ENCODE measurements at places on chromosomes 3 and 15. TPM values are rescaled to one million over a fixed set of nuclear protein-coding genes. Genes with fewer than 3 reads are reported as not detected.

Gene GOLGA6L7
- total RNA-seq = not detected

Gene MAP1A
- total RNA-seq = 2.2 TPM

Gene LAMB2
- 1.7 TPM for total RNA-seq

Gene SLC9A9
- total RNA-seq = 29.1 TPM

- H3K4me1 ChIP-seq = no peaks in the 10 kb centered on the region
- peaks cover 17% of the 10 kb centered on the region for H3K36me3 ChIP-seq
- DNase-seq = no peak
- H3K27me3 ChIP-seq = no peaks in the 10 kb centered on the region
- no peak overlapping the region for H3K4me3 ChIP-seq
These were observed 60.3 kb downstream of the UBE3A start for GRCh38 chr15:25378501-25378901.

DNA sequence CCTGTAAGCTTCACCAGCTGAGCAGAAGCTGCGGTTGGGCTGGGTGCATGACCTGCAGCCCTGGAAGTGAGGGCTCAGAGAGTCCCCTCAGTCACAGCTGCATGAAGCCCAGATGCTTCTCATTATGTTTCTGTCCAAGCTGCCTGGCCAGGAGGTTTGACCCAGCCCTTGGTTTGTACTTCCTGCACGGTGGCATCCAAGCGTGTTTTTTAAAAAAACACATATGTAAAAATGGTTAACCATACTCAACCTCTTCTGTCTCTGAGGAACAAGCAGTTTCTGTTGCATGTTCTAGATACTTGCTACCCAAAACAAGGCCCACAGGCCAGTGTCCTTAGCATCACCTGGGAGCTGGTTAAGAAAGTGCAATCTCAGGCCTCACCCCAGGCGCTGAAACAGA is 76.0 kb upstream of the ATP10A start:
- H3K4me3 ChIP-seq = no peak overlapping the region
- H3K36me3 ChIP-seq = no peaks in the 10 kb centered on the region
- no peaks in the 10 kb centered on the region for H3K27me3 ChIP-seq
- H3K4me1 ChIP-seq = peaks cover 2% of the 10 kb centered on the region

DNA sequence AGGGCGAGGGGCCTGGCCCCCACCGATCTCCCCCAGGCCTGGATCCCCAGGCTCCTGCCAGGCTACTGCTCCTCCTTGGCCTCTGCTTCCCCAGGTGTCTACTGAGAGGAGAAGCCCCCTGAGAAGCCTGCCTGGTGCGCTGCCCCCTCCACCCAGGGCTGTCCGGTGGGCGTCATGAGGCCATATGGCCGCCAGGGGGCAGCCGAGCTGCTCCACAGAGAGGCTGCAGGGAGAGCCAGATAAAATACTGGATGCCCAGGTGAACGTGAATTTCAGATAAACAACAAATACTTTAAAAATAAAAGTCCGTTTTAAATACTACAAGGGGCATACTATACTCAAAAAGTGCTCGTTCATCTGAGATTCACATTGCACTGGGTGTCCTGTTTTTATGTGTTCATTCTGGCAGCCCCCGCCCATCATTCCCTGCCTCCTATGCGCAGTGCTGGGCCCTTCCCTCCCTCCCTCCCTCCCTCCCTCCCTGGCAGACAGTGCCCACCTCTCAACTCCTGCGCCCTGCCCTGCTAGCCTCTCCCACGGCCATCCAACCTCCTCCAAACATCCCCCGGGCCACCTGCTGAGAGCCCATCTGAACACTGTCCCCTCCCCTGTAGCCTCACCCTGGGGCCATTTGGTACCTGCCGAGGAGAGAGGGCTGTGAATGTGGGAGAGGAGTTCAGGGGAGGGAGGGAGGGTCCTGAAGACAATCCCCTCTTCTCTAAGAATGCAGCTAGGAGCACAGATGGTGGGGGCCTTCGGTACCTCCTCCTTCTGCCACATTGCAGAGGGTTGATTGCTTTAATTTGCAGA is 29.6 kb downstream of the PSTPIP1 start:
- peak overlapping the region; percentile 83 for H3K27ac ChIP-seq
- H3K4me1 ChIP-seq = peaks cover 70% of the 10 kb centered on the region
- peaks cover 66% of the 10 kb centered on the region for H3K36me3 ChIP-seq
- DNase-seq = peak; percentile 81
- no peak overlapping the region for H3K4me3 ChIP-seq

DNA sequence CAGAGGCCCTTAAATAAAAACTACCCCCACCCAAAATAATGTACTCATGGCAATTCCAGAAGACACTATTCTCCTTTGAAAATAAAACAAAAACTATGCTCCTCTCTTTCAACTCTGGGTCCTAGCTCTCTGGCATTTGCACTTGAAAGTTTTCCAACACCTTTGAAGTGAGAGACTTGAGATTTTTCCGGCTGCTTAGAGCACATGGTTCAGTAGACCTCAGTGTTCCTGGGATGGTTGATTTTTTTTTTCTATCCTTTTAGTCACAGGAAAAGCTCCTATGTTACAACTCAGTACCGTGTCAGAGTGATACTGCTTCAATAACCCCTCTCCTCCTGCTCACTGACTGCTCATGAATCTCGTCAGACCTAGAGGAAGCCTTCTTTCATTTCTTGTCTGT is 118.3 kb upstream of the TUSC7 start:
- no peak overlapping the region for H3K4me3 ChIP-seq
- no peaks in the 10 kb centered on the region for H3K4me1 ChIP-seq
- DNase-seq = no peak
- no peaks in the 10 kb centered on the region for H3K27me3 ChIP-seq
- H3K36me3 ChIP-seq = no peaks in the 10 kb centered on the region
- no peak overlapping the region for H3K27ac ChIP-seq

DNA sequence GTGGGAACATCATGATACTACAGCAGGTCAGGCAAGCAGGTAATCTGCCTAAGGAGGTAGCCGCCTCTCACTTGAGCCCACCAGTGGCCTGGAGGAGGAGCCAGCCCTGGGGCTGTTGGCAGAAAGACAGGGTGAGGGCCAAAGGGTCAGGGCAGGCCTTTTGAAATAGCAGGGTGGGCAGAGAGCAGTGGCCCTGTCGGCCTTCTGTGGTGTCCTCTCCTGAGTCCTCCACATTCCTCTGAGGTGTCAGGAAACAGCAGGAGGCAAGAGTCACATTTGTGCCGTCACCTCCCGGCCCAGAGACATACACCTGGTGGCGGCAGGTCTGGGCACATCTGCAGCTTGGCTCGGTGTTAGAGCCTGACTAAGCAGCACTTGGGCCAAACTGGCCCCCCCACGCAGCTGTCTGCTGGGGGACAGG is 3.9 kb upstream of the BNC1 start:
- no peak for DNase-seq
- H3K27ac ChIP-seq = no peak overlapping the region
- peaks cover 7% of the 10 kb centered on the region for H3K4me1 ChIP-seq

DNA sequence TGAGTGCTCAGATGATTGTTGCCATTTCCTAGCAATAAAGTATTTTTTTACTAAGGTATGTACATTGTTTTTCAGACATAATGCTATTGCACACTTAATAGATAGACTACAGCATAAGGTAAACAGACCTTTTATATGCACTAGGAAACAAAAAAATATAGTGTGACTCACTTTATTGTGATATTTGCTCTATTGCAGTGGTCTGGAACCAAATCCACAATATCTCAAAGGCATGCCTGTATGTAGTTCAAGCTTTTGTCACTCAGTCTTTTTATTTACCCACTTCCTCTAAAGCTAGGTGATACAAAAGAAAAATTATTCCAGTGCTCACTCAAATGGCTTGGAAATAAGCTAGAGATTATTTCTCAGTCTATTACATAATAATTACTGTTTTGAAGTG is 209.9 kb upstream of the VEPH1 start:
- H3K36me3 ChIP-seq = no peaks in the 10 kb centered on the region
- H3K4me1 ChIP-seq = no peaks in the 10 kb centered on the region
- H3K27me3 ChIP-seq = no peaks in the 10 kb centered on the region

GRCh38 chr3:119778811-119779210 is 3.1 kb upstream of the NR1I2 start:
- no peak for DNase-seq
- H3K4me3 ChIP-seq = no peak overlapping the region
- H3K27me3 ChIP-seq = no peaks in the 10 kb centered on the region
- H3K36me3 ChIP-seq = no peaks in the 10 kb centered on the region

DNA sequence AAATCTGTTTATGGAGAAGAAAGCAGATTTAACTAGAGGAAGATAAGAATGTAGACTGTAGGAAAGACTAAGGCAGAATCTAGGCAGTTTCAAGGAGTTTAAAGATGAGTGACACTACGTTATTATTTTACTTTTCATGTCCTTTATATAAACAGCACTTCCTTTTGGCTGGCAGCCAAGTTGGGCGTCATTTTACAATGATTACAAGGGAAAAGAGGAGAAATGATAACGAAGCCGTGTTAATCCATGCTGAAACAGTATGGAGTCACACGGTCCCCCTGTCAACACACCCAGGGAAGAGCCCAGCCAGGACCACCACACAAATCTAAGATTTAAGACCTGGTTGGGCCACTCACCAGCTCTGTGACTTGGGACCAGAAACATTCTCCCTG is 83.7 kb upstream of the NEO1 start:
- DNase-seq = peak; percentile 17
- H3K36me3 ChIP-seq = no peaks in the 10 kb centered on the region
- H3K27ac ChIP-seq = no peak overlapping the region
- no peaks in the 10 kb centered on the region for H3K27me3 ChIP-seq
- H3K4me1 ChIP-seq = peaks cover 47% of the 10 kb centered on the region

DNA sequence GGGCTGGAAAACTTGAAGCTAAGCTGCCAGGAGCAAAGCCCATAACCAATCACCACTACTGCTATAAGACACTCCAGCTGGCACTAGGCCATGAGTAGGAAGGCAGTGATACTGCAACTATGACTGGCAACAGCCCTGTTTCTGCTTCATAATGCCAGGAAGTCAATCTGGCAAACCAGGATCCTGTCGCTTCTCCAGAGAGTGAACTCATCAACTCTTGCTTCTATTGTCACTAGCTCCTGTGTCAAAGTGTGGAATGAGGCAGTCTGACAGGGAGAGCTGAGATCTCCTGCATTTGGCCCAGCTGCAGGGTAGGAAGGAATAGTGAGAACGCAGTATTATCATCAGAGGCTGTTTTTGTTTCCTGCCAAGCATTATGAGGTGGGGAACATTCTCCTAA is 105.3 kb downstream of the CTNNB1 start:
- no peaks in the 10 kb centered on the region for H3K4me1 ChIP-seq
- no peak overlapping the region for H3K4me3 ChIP-seq
- DNase-seq = no peak
- no peak overlapping the region for H3K27ac ChIP-seq

DNA sequence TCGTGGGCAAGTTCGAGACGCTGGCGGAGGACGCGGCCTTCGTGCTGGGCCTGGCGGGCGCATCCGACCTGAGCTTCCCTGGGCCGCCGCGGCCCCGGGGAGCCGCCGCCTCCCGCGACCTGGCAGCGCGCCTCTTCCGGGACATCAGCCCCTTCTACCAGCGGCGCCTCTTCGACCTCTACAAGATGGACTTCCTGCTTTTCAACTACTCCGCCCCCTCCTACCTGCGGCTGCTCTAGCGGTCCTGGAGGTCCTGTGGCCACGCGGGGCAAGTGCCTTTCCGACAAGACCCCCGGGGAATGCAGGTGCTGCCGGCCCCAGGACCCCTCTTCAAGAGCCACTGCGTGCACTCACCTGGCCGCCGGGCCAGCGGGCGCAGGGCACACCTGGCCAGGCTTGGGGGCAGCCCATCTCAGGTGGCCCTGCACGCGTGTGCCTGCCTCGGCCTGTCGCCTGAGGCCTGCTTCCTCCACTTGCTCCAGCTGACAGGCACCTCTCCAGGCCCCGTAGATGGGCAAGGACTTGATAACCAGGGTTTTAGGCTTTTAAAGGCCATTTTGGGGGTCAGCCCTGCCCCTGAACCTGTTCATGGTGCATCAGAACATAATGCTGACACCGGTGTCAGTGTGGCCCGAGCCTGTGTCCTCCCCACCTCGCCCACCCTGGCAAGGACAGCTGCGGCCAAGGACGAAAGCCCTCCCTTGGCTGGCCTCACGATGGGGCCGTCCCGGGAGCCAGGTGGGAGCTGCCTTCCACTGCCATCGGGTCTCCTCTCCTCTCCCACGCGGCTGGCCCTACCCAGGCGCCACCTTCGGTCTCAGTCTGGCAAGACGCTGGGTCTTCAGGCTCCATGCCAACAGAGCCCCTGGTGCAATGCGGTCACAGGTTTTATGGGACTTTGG is 16.1 kb downstream of the C3orf22 start:
- H3K27me3 ChIP-seq = no peaks in the 10 kb centered on the region
- H3K4me1 ChIP-seq = no peaks in the 10 kb centered on the region
- H3K36me3 ChIP-seq = no peaks in the 10 kb centered on the region
- no peak overlapping the region for H3K4me3 ChIP-seq

DNA sequence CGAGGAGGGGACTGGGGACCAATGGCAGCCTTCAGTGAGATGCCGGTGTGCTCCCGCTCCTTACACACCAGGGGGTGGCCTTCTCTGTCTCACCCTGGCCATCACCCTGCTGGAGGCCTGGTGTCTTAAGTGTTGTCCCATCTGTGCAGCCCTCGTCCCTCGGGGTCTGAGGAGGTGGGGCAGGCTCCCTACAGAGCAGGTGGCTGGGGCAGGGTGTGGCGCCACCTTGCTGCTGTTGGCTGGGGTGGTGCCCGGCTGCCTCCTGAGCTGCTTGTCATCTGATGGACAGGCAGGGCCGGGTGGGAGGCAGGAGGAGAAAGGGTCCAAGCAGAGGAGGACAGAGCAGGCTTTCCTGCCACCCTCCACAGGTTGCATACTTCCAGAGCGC is 25.9 kb downstream of the PTPN23 start:
- no peaks in the 10 kb centered on the region for H3K4me1 ChIP-seq
- no peak overlapping the region for H3K4me3 ChIP-seq
- peaks cover 58% of the 10 kb centered on the region for H3K36me3 ChIP-seq
- H3K27ac ChIP-seq = no peak overlapping the region

DNA sequence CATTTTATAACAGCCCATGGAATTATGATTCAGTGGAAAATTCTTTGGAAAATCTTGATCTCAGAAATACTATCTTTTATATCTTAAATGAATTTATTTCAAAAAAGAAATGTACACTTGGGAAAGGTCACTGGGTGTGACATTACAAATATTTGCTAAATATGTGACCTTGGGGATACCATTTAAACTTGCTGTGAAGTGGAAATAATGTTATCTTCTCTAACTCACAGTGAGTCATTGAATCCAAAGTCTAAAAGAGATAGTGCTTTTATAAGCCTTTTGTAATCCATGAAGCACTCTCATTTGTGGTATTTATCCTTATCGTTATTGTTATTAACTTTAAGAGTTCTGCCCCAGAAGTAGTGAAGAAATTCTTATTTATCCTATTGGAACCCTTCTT is 289.8 kb upstream of the SEMA6D start:
- no peak overlapping the region for H3K4me3 ChIP-seq
- H3K36me3 ChIP-seq = no peaks in the 10 kb centered on the region
- no peaks in the 10 kb centered on the region for H3K27me3 ChIP-seq
- no peaks in the 10 kb centered on the region for H3K4me1 ChIP-seq
- H3K27ac ChIP-seq = no peak overlapping the region
- DNase-seq = no peak

All from natural killer cell (primary cell).